Kidney capillary endothelial cell (primary cell): ENCODE measurements at places on chromosomes 5 and 9.

- no peak for DNase-seq
Observed at GRCh38 chr9:123835821-123836220, 94.1 kb downstream of the DENND1A start.

GRCh38 chr5:157290156-157290980 is 24.4 kb downstream of the CYFIP2 start:
- DNase-seq: no peak

DNA sequence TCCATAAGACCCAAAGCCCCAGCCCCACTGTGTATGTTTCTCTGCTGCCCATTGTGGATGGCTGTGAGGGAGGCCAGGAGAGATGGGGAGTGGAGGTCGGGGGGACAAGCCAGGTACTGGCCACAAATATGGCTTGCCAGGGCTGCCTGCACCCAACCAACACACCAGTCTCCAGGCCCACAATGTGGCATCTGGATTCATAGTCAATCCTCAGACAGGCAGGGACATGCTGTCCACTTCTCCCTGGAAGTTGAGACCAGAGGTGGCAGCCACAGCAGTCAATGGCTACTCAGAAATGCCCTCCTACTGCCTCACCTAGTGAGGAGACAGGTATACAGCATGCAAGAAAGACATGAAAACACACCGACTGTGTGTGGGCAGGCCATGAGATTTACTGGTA is 61.2 kb upstream of the SLC25A51 start:
- no peak for DNase-seq

DNA sequence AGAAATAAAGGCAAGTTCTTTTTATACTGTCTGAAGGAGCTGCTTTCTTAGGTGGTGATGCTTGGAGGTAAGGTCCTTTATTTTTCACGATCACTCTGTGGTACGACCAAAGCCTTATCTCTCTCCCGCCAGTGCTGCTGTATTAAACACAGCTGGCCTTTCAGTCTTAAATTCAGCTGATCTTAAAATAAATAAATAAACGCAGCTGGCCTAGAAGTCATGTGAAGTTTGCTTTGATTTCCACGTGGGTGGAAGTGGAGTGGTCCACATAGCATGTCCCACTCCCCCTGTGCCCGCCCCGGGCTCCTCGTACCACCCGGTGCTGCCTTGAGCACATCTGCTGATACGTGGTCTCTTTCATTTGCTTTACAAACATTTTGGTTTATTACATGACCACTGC is 260.4 kb downstream of the FANCC start:
- no peak for DNase-seq

- DNase-seq: no peak
Observed at GRCh38 chr5:128225245-128226030, 141.9 kb downstream of the SLC12A2 start.

GRCh38 chr5:175795959-175796358 is 75.4 kb upstream of the CPLX2 start:
- no peak for DNase-seq

GRCh38 chr9:95773053-95773418 is 102.5 kb upstream of the ERCC6L2 start:
- no peak for DNase-seq

DNA sequence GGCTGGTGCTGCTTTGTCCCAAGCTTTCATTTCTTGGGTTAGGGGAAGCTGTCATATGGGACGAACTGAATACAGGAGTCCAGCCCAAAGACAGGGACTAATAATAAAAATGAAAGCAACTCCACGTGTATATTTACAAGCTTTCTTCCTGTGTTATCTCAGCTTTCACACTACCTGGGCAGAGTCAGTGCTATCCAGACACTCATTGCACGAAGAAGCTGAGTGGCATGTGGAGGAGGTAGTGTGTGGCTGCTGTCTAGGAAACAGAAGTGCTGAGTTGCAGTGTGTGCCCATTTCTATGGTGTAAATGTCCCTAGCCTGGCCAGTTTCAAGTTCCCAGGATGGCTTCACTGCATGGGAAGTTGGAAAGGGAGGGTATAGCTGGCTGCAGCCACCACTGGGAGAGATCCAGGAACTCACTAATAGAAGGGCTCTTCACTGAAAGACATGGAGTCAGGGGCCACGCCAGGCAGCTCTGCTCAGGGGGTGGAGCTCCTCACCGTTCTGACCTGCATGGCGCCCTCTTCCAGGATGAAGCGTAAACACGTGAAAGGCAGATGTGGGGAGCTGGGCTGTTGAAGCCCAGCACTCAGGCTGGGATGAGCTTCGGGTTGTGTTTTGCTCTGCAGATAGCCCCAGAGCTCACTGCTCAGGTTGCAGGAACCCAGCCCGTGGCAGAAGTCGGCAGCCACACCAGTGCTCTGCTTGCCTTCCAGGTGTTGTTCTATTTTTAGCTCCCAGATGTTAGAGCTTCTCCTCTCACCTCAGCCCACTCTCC is 116.9 kb downstream of the IRX2 start:
- DNase-seq: no peak

DNA sequence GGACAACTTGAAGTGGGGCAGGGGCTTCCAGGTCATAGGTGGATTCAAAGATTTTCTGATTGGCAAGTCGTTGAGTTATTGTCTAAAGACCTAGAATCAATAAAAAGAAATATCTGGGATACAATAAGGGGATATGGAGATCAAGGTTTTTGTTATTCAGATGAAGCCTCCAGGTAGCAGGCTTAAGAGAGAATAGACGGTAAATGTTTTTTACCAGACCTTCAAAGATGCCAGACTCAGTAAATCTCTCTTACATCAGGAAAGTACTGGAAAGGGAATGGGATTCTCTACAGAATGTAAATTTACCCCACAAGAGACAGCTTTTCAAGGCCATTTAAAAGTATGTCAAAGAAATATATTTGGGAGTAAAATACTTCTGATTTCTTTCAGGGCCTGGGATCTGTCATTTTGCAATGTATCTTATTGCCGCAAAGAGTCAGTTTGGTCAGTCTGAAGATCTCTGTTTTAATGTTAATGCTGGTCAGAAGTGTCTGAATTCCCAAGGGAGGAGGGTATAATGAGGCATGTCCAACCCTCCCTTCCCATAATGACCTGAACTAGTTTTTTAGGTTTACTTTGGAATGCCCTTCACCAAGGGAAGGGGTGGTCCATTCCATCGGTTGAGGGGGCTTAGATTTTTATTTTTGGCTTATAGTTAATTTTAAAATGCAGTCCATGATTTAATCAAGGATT is 13.6 kb upstream of the LYSMD3 start:
- no peak for DNase-seq

DNA sequence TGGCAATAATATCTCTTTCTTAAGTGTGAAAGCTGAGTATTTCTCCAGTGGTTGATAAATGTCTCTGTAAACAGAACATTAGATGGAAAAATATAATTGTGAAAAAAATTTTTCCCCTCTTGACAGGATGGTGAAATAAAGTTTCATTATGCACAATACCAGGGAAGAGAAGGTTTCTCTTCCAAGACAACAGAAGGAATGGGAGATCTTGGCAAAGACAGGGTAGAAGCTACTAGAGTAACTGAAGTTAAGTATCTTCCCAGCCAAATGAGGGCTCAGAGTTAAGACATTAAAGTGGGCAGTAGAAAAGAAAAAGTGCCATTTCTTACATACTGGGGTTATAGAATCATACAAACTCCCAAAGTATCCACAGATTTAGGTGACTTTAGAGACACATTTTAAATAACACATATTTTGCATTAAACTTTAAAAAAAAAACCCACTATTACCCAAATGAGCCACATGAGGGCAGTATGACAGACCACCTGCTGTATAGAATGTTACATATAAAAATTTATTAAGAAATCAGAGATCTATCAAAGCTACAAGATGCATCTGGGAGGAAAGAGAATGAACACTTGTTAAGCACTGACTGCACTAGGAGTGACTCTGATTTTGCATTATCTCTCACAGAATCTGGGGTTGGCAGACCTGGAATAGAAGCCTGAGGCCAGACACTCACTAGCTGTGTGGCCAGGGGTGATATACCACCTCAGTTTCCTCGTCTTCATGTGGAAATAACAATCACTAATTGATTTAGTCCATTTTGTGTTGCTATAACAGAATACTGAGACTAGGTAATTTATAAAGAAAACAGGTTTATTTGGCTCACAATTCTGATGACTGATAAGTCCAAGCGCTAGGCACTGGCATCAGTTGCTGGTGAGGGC is 98.5 kb downstream of the ARSB start:
- DNase-seq: no peak

- no peak for DNase-seq
Observed at GRCh38 chr9:2489838-2490314, 131.7 kb upstream of the VLDLR start.

- DNase-seq: peak; percentile 96
Observed at GRCh38 chr5:34586117-34586885, 69.8 kb upstream of the RAI14 start.

GRCh38 chr9:125262294-125262991 is 817 bp downstream of the GAPVD1 start:
- no peak for DNase-seq

- no peak for DNase-seq
Observed at GRCh38 chr5:132621699-132622098, 36.3 kb upstream of the IL13 start.
